ENCODE measurements at places on chromosomes 1 and 21. TPM values are rescaled to one million over a fixed set of nuclear protein-coding genes. Genes with fewer than 3 reads are reported as not detected.

DNA sequence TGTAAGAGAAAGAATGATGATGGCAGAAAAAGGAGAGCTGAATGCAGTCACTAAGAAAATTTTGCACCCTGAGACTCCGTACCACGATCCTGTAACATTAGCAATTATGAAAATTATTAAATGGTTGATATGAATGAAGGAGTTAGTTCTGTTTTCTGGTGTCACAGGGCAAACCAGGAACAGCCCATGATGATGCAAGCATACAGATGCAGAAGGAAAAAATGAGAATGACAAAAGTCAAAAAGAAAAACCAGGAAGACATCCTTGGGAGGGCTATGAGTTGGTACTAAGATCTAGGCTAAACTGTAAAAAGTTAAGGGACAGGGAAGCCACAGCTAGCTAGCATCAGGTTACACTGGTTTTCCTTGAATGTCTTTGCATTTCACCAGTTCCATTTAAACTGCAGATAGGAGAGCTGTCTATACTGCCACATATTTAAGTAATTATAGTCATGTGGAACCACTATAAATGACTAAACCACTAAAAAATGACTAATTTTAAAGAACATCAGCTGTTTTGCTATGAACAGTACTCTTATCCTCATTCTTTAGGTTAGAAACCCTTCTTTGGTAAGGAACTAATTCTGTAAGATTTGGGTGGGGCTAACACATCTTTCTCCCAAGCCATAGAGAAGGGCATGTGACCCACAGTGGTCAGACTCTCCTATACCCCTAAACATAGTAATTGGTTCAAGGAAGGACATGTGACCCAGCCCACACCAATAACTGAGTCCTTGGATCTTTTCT lies 11.4 kb downstream of the DOCK7 start:
- no peak for DNase-seq

The PAQR6 gene
- 10.4 TPM for total RNA-seq

- peak; percentile 55 for DNase-seq
Measured at GRCh38 chr1:43565600-43566360, 35.1 kb downstream of the PTPRF start.

- DNase-seq = no peak
Measured at GRCh38 chr1:189774721-189775287, 702.9 kb downstream of the BRINP3 start.

GRCh38 chr1:41754540-41754939 lies 164.2 kb downstream of the HIVEP3 start:
- DNase-seq = no peak

DNA sequence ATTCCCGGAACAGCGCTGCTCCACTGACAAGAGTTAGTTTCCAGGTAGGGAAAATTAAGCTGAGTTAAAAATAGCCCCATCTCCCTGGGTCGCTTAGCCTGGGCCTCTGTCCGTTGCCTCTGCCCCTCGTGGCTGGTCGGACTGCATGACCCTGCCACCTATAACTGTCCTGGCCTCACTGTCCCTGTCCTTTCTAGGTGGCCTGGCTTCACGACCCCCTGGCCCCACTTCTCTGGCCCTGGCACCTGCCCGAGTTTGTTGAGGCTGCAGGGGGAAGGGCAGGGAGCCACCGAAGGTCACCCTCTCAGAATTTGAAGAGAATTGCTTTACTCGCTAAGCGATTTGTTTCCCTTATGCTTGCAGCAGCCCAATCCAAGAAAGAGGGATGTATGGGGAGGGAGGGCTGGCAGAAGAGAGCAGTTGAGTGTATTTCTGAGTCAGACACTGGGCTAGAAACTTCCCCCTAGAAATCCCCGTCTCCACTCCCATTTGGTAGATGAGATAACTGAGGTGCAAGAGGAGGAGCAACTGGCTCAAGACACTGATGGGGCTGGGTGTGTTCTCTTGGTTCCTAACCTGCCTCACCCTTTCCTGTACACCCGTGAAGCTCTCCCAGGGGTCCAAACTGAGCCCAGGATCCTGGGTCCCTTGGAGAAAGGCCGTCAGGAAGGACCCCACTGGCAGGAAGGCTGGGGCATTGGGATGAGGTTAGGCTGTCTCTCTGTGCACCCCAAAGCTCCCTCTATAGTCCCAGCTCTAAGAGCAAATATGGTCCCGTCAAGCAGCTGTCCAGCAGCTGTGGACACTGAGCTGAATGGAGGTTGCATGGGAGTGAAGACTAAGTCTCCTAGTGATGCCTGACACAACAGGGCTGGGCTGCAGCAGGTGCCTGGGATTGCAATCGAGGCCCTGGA lies 2.9 kb upstream of the EDN2 start:
- DNase-seq = no peak

DNA sequence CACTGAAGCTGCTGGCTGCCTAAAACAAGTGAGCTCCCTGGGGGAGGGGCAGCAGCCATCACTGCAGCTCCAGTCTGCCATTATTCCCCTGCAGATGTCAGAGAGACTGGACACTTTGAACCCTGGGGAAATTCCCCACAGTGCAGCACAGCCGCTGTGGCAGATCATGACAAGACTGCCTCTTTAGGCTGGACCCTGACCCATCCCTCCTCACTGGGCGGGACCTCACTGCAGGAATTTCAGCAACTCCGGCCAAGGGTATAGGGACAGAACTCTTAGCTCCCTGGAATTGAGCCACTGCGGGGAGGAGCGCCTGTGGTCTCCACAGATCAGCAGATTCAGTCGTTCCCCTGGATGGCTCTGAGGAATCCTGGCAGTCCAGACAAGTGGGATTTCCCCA lies 964.6 kb downstream of the BRINP3 start:
- DNase-seq = no peak

The PRR9 gene
- total RNA-seq = not detected
